ENCODE measurements at places on chromosomes 5 and 9.
A peak's percentile ranks its signal among the peaks of the same experiment; 100 is the strongest.

- DNase-seq = no peak
Observed at GRCh38 chr9:135067096-135067710, 20.3 kb upstream of the OLFM1 start.

DNA sequence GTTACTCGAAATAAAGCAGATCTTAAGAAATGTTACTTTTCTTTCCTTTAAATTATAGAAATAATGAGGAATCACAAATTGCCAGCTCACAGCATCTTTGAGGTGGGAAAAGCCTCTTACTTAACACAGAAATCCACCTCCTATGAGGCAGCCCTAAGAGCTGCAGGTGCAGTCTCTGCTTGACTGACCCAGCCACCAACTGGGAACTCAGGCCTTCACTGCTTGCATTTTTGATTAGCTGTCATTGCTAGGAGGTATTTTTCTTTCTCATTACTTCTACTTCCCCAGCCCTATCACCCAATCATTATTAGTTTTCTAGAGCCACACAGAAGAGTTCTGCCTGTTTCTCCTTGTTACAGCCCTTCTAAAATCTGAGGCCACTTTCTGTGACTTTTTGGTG lies 416.5 kb upstream of the KLF4 start:
- no peak for DNase-seq

- no peak for DNase-seq
Observed at GRCh38 chr5:66080664-66081063, 63.4 kb upstream of the SREK1 start.

GRCh38 chr5:27234916-27235315 lies 196.5 kb upstream of the CDH9 start:
- DNase-seq = no peak

- DNase-seq = no peak
Observed at GRCh38 chr9:86434039-86434726, 80.0 kb upstream of the TUT7 start.

DNA sequence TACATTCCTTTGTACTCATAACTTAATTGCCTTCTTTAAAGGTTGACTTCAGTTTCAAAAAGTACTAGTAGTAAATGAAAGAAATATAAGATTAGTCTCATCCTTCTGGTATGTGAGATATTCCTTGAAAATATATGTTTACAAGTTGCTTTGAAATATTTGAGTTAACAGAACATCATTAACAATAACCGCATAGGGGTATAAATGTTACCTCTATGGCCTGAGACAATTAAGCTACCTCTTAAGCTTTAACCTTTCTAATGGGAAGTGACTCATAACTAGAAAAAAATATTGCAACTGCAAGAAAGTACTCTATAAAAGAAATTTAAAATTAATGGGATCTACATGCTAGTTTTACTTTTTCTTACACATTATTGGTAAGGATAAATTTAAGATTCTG lies 399.0 kb downstream of the CDH10 start:
- DNase-seq = no peak

- no peak for DNase-seq
Observed at GRCh38 chr9:93092251-93092991, 3.6 kb upstream of the CARD19 start.

DNA sequence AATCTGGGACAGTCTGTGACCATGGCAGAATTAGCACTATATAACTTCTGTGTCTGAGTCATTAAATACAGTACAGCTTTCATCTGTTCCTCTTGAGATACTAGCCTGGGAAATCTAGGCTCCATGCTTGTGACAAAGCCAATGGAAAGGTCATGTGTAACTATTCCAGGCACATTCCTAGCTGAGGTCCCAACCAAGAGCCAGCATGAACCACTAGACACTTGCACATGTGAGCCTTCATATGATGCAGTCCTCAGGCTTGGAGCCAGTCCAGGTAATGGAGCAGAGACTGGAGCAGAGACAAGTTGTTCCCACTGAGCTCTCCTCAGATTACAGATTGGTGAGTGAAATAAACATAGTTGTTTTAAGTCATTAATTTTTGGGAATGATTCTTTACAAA lies 412.4 kb upstream of the ZNF462 start:
- DNase-seq = no peak

- peak; percentile 85 for DNase-seq
Observed at GRCh38 chr5:73387601-73388305, 60.8 kb downstream of the FOXD1 start.

DNA sequence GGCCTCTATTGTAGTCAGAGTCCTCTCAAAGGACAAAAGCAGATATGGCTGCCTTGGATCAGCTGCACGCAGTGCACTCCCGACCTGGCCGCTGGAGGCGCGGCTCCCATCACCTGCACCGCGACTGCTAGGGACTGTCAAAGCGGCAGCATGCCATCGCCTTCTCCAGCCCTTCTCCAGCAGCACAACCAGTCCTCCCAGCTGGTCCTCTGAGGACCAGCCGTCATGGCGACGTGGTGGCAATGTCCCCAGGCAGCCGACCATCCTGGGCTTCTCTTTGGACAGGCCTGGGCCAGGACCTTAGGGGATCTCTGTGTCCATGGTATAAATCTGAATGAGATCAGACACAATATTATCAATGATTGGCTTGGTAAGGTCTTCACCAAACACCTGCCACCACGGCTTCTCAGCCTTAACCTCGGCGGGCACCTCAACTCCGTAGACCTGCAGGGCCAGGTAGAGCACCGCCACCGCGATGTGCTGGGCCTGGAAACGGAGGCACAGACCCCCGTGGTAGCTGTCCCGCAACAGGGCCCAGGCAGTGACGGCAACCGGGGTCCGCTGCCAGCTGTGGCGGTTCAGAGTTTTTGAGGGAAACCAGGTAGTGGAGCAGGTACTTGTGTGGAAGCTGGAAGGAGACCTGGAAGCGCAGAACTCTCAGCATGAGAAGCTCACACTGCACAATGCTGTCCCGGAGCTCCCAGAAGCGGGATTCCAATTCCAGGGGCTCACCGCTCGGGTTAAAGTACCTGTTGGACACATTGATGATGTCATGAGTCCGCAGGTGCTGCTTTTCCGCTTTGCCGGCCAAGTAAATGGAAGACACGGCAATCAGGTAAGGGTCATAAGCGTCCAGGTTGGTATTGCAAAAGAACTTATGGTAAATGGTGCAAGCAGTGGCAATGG lies 8.5 kb downstream of the DUSP1 start:
- DNase-seq = no peak

DNA sequence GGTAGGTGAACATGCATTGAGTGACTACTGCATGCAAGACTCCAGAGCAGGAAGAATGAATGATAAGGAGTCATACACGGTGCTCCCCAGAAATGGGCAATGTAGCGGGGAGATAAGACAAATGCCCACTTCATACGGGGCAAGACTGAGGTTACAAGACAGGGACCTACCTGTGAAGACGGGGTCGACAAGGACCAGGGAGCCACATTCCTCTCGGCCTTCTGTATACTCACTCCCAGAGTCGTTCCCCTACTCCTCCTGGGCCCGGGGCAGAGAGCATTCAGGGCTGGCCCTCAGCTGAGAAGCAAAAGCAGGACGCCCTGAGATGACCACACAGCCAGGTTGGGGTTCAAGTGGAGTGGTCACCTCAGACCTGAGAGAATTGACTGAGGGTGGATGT lies 26.7 kb downstream of the PITX1 start:
- no peak for DNase-seq

DNA sequence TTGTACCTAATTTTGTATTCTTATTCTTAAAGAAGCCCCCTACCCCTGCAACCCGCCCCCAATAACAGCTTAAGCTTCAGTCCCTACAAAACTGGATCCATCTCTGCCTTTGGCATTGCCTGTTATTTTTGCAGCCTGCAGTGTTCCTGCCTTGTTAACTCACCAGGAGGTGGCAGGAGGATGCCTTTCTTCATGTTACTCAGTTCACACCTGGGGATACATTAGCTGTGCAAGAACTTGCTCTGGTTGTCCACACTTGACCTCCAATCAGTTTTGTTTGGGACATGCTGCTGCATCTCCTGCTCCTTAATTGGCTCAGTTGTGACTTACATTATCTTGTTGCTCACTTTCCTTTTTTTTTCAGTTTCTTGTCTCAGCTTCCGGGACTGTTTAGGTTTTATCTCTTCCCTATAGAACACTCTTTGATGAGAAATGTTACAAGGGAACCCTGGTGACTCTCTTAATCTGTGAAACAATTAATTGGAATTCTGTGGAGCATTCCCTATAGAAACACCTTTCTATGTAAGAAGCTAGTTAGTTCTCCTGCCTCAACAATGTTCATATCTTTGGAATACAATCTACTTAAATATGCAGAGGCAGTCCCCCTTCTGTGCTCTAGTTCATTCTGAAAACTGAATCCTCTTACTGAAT lies 467.7 kb upstream of the ACO1 start:
- DNase-seq = no peak

- no peak for DNase-seq
Observed at GRCh38 chr9:3036333-3036700, 192.4 kb upstream of the PUM3 start.

DNA sequence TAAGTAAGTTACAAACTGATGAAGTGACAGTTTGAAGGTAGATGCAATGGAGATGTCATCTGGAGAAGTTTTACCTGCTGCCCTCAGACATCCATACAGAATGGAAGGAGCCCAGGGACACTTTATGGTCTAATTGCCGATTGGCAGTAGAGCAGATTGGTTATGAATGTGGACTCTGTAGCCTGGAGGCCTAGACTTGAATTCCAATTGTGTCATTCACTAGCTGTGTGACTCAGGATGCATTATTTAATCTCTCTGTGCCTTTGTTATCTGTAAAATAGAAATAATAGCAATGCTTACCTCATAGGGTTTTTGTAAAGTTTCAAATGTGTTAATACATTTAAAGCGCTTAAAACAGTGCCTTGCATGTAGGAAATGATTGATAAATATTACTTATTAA lies 5.2 kb upstream of the TCERG1 start:
- DNase-seq = no peak

DNA sequence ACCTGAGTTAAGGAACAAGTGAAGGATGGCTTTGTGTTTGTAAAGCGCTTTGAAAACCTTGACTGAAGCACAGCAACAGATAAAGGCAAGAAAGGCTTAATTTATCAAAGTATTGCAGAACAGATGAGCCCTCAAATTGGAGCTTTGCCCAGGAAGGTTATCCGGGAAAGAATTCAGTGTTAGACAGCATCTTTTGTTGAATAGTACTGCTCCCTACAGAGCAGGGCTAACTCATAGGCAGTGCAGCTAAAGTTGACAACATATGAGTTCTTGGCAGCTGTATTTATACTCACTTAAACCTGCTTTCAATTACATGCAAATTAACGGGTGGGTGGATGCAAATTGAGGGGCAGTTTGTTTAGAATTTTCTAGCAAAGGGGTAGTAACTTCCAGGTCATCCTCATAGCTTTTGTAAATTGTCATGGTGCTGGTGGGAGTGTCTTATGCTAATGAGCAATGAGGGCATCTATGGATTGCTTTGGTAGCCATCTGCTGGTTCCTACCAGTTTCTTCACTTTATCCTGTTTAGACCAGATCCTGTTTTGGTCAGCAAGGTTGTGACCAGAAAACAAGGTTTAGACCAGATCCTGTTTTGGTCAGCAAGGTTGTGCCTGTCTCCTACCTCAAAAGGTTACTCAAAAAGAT lies 105.8 kb downstream of the GDA start:
- no peak for DNase-seq

DNA sequence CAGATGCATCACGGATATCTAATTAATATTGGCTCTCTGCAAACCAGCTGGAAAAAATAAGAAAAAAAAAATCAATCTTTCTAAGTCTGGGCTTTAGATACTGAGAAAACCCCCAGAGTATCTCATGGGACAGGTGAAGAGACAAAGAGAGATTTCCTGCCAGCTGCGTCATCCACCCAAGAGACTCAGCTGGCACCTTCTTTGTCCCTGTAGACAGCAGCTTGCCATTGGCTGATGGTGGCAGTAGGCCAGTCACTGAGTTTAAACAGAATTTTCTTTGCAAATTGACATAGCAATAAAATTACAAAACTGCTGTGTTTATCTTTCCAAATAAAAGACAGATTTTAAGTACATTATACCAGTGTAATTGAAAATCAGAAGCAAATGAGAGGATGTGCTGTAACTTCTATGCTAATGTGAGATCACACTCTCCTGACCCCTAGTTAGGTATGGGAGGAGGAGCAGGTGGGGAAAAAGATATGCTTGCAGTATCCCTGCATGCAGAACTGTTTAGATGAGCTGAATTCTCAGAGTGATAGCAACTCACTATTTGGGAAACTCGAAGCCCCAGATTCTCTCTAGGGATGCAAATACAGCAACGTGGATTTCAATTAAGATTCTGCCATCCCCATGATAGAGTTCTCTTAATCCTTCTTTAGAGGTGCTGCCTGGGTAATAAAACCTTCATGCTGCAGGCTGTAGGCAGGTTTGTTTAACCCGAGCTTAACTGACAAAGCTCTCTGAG lies 72.2 kb downstream of the NMUR2 start:
- no peak for DNase-seq

DNA sequence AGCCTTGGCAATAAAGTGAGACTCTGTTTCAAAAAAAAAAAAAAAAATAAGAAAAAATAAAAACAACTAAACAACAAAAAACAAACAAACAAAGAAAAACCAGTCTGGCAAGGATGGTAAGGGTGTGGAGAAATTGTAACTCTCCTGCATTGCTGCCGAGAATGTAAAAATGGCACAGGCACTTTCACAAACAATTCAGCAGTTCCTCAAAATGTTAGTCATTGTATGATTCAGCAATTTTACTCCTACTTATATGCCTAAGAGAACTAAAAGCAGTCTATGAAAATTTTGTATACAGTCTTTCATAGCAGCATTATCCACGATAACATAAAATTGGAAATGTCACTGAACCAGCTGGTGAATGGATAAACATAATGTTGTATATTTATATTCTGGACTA lies 280.4 kb downstream of the CDH9 start:
- no peak for DNase-seq

DNA sequence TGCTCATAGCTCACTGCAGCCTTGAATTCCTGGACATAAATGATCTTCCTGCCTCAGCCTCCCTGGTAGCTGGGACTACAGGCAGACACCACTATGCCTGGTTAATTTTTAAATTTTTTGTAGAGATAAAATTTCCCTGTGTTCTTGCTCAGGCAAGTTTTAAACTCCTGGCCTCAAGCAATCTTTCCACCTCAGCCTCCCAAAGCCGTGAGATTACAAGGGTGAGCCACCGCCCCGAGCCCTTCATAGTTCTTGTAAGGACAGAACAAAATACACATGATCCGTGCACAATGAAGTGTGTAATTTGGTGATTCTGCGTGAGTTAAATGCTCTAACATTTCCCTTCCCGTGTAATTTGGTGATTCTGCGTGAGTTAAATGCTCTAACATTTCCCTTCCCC lies 27.7 kb upstream of the MYO10 start:
- no peak for DNase-seq

Measured in T-helper 1 cell (primary cell).